ENCODE measurements at places on chromosomes 2 and 18. TPM values are rescaled to one million over a fixed set of nuclear protein-coding genes. Genes with fewer than 3 reads are reported as not detected.

The BOLL gene
- not detected for total RNA-seq

The DAW1 gene
- not detected for total RNA-seq

The NT5C1B gene
- not detected for total RNA-seq

The CD226 gene
- 3.5 TPM for total RNA-seq

The GALNT13 gene
- 2.7 TPM for total RNA-seq

The TRIB2 gene
- total RNA-seq = 14.6 TPM

DNA sequence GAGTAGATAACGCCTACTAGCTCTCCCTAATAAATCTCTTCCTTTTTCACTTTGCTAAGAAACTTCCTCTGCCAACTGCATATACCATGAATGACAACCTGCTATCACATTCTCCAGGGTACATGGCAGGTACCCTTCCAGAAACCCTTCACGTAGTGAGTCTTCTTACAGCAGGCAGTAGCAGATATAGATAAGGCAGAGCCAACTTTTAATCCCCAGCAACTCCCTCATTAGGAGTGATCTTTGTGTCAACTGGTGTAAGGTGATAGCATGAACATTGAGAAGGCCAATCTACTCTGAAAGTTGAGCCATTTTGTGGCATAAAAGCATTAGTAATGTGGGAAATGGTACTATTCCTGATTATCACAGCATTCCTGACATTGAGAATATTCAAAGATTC lies 5.7 kb upstream of the STK17B start:
- no peak for DNase-seq

DNA sequence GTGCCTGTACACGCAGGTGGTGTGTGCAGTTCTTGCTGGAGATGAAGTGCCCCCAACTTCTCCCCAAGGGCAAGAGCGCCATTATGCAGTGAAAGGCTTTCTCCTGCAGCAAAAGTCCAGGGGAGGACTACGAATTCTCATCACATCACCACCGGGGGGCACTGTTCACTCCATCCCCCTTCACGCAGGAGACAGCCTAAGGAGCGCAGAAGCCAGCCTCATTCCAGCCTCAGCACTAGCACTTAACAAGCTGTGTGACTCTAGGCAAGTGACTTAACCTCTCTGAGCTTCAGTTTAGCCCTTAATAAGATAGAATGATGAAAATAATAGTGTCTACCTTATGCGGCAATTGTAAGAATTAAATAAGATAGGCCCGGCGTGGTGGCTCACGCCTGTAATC lies 32.3 kb downstream of the DNMT3A start:
- DNase-seq = no peak

- no peak for DNase-seq
Observed at GRCh38 chr2:54076586-54076985, 38.8 kb upstream of the ACYP2 start.

- DNase-seq = no peak
Observed at GRCh38 chr2:167192833-167193232, 304.6 kb downstream of the XIRP2 start.

GRCh38 chr2:190443778-190444481 lies 35.8 kb downstream of the MFSD6 start:
- DNase-seq = no peak

- DNase-seq = no peak
Observed at GRCh38 chr2:34291076-34291475, 692.0 kb upstream of the FAM98A start.

GRCh38 chr2:99085421-99085820 lies 56.1 kb upstream of the C2orf15 start:
- DNase-seq = no peak

DNA sequence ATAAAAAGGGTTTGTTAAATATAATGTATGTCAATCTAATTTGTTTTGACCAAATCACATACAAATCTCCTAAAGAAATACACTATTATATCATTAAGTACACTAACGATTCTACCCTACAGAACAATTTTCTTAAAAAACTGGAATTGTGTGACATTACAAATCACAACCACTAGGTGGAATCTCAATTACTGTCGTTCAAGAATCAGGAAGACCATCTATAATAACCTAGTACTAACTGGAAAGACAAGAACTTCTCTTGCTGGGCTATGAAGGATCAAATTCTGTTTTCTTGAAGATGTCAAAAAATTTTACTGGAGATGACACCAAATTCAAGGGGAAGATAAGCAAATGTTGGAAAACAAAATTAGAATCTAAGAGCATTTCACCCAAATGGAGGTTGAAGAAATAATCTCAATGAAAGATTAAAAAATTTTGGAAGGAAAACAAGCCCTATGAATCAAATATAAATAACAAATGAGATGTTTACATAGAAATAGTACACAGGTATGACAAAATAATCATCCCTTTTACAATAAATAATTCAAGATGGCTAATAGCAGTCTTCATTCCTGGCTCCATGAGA lies 110.9 kb downstream of the STK39 start:
- DNase-seq = no peak

GRCh38 chr2:200021449-200022114 lies 66.2 kb downstream of the MAIP1 start:
- no peak for DNase-seq

DNA sequence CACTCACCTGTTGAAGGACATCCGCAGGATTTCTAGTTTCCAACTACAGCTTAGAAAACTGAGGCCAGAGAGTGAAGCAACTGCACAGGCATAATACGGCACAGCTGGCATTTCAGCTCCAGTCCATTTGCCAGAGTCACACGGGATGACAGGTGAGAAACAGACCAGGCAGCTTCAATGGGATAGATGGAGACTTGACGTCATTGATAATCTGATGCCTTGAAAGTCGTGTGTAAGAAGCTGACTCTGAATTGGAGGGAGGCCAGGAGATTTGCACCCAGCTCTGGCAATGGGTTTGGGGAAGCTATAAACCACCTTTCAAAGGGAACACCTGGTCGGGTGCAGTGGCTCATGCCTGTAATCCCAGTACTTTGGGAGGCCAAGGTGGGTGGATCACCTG lies 12.4 kb upstream of the DNMT3A start:
- no peak for DNase-seq

- no peak for DNase-seq
Observed at GRCh38 chr2:46050489-46050888, 246.7 kb upstream of the EPAS1 start.

All from Peyer's patch (tissue), 4 donors.